ENCODE measurements at places on chromosomes 13 and 19.

- DNase-seq = no peak
Observed at GRCh38 chr19:17409990-17410389, 4.6 kb upstream of the BST2 start.

DNA sequence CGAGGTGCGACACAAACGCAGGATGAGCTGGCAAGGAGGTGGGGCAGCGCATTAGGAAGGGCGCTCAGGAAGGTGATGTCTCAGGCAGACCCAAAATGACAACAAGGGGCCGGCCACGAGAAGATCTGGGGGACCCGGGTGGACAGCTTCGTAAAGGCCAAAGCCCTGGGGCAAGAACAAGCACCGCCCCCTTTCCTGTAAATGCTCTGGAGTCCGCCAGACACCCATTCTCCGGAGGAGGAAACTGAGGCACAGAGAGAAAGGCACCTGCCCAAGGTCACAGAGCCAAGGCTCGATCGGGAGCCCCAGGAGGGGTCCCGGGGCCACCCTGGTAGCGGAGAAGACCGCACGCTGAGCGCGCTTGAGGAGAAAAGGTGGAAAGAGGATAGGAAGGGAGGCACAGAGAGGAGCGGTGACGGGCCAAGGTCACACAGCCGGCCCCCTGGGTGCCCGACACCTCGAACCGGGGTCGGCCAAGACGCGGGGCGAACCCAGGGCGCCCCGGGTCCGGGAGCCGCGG, 571 bp downstream of the SAFB2 start:
- peak; percentile 22 for DNase-seq

- no peak for DNase-seq
Observed at GRCh38 chr19:3788996-3789778, 3.0 kb upstream of the MATK start.

DNA sequence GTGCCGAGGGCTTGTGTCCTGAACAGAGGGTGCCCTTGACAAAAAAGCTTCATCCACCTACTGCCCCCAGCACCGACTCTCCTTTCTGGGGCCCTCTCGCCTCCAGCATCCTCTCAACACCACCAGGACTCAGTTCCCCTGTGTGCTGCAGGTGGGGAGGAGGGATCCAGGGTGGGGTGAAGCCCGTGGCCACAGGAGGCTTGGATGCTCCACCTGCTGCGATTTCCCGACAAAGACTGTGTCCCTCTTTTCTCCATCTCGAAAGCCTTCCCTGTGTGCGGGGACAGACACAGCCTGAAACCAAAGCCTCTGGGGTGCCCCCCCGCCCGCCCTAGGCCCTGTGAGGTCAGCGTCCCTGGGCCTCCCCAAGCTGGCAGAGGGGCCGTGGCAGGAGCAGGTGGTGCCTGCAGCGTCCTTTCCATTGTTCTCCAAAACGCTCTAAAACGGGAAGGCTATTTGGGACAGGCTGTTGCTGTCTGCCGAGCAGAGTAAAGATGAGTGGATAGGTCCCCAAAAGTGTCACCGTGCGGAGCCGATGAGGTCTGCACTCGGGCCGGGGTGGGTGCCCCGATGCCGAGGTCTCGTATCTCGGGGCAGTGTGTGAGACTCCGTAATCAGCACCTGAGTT, 185.7 kb downstream of the PTPRS start:
- DNase-seq = no peak

GRCh38 chr13:75341028-75341427, 140.9 kb downstream of the TBC1D4 start:
- no peak for DNase-seq

GRCh38 chr19:52086481-52086880, 9.1 kb downstream of the ZNF841 start:
- DNase-seq = no peak

All from stimulated activated effector memory CD8-positive, alpha-beta T cell treated with anti-CD3 and anti-CD28 coated beads, Interleukin-12 subunit alpha, Interleukin-12 subunit beta, amount 100 ng/mL, for 72 hours (primary cell).